Gastroesophageal sphincter (tissue), 4 donors: ENCODE measurements at places on chromosomes 1 and 21. TPM values are rescaled to one million over a fixed set of nuclear protein-coding genes. Genes with fewer than 3 reads are reported as not detected.

SHISAL2A gene
- not detected for total RNA-seq

EDARADD gene
- 1.7 TPM for total RNA-seq

DNA sequence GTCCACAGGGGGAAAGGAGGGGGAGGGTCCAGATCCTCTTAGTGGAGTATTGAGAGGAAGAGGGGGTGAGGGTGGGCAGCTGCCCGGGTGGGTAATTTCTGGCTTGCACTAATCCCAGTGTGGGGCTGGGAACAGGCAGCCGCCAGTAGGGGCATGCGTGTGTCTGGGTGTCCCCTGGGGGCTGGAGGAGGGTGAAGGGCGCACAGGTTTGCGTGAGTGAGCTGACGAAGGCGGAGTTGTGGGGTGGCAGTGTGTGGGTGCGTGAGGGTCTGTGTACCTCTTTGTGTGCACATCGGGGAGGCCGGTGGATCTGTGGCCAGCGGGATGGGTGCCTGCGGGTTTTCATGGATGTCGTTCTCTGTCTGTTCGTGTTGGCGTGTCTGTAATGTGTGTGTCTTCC, 97.3 kb downstream of the PAX7 start:
- no peaks in the 10 kb centered on the region for H3K36me3 ChIP-seq
- no peak for ATAC-seq
- H3K27ac ChIP-seq, result no peak overlapping the region
- H3K4me3 ChIP-seq, result no peak overlapping the region
- H3K27me3 ChIP-seq, result peaks cover 100% of the 10 kb centered on the region

GRCh38 chr1:176826265-176826664, 338.2 kb downstream of the ASTN1 start:
- no peak overlapping the region for H3K27ac ChIP-seq
- H3K4me3 ChIP-seq, result no peak overlapping the region
- ATAC-seq, result no peak
- no peaks in the 10 kb centered on the region for H3K4me1 ChIP-seq
- no peaks in the 10 kb centered on the region for H3K27me3 ChIP-seq

GRCh38 chr1:161166669-161167548, 683 bp downstream of the PPOX start:
- ATAC-seq, result no peak
- no peaks in the 10 kb centered on the region for H3K36me3 ChIP-seq

DNA sequence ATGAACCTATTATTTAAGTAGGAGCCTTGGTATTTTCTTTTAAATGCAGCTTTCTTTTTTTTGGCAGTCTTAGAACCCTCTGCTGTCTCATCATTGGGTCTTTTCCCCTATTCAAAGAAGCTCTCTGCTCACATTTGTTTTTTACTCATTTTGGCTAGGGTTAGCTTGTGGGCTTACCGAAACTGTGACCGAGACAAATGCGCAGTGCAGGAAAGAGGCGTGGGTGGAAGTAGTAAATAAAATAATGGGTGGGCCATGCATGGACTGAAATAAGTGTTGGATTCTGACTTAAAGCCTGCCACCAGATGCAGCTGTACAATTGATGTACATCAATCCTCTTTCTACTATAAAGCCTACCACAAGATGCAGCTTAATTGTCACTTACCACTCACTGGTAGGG, 14.7 kb downstream of the XPR1 start:
- H3K4me1 ChIP-seq, result peaks cover 17% of the 10 kb centered on the region
- no peaks in the 10 kb centered on the region for H3K27me3 ChIP-seq
- H3K36me3 ChIP-seq, result peaks cover 6% of the 10 kb centered on the region

DNA sequence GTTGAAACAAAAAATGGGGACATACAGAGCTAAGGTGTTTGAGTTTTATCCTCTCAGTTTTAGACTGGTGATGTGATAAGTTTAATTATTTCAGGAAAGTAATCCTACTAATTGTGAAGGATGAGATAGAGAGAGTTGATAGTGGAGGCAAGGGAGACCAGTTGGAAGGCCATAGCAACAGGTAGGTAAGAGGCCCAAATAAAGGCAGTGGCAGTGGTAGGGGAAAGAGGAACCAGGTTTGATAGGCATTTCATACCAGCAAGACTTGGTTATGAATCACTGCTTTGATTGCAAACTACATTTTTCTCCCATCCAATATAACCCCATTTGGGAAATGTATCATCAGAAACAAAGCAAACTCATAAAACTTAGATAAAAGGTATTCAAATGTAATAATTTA, 63.1 kb upstream of the SH3GLB1 start:
- H3K4me3 ChIP-seq, result no peak overlapping the region
- no peaks in the 10 kb centered on the region for H3K27me3 ChIP-seq
- ATAC-seq, result no peak
- H3K27ac ChIP-seq, result no peak overlapping the region

GRCh38 chr21:15732290-15732995, 2.7 kb downstream of the USP25 start:
- H3K27me3 ChIP-seq, result no peaks in the 10 kb centered on the region
- H3K4me1 ChIP-seq, result peaks cover 5% of the 10 kb centered on the region
- ATAC-seq, result no peak
